ENCODE measurements at places on chromosomes 5 and 9. TPM values are rescaled to one million over a fixed set of nuclear protein-coding genes. Genes with fewer than 3 reads are reported as not detected.
A peak's percentile ranks its signal among the peaks of the same experiment; 100 is the strongest.

Gene GRM6
- total RNA-seq = not detected

Gene TMEM8B
- total RNA-seq = 2.8 TPM

Gene SLC46A2
- not detected for total RNA-seq

Gene UBTD2
- 9.1 TPM for total RNA-seq

Gene ACOT12
- not detected for total RNA-seq

Gene SDHA
- 146 TPM for total RNA-seq

Gene CAMK2A
- total RNA-seq = not detected

Gene OTULINL
- 27.3 TPM for total RNA-seq

Gene MYMK
- total RNA-seq = not detected

DNA sequence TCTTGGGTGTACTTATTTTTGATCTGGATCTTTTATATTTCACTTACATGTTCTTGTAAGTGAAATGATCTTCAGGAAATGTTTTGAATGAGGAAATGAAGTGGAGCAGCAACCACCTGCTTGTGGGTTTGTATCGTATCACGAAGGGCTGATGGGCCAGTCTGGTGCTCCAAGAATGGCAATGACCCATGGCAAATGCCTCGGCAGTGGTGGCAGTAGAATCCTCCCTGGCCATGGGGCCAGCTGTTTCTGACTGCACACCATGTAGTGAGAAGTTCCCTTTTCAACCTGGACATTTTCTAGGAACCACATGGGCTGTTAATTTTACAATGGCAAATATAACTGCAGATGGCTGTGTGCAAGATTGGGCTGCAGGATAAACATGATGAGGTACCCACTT is 29.9 kb downstream of the MAT2B start:
- no peak for DNase-seq

DNA sequence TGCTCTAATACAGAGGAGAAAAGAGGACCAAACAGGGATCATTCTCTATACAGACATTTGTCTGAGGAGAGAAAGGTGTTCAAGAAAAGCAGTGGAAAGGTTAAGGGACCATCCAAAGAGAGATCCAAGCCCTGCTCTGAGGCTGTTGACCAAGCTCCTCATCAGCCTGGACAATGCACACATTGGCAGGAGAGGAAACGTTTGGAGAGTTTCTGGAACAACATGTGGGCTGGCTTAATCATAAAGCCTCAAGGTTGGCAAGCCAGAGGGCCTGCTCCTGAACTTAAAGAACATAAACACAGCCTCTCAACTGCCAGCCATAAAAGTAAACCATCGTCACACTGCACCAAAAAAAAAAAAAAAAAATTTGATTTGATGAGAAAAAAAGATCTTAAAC is 184.4 kb upstream of the SLC12A2 start:
- DNase-seq = no peak

GRCh38 chr5:180494060-180494509 is at the start of gene CNOT6:
TSS of gene CNOT6 (plus strand) at chr5:180494379. CDS start at chr5:180529277, 34,898 bp downstream.
- DNase-seq = peak; percentile 98

DNA sequence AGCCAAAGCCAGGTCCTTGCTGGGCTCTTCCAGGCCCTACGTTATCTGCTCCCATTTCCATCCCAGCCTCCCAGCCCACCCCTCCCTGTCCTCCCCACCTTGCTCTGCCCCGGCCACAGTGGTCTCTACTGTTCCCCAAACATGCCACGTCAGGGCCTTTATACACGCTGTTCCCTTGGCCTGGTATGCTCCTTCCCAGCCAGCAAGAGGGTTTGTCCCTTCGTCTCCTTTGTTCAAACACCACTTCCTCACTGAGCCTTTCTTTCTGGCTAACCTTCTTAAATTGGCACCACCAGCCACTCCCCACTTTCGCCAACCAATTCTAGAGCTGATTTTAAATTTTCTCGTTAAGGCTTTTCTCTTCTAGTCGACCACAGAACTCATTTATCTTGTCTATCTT is 9.8 kb downstream of the SH2D3C start:
- DNase-seq = no peak

- no peak for DNase-seq
Observed at GRCh38 chr9:126707083-126707482, 93.4 kb downstream of the LMX1B start.

DNA sequence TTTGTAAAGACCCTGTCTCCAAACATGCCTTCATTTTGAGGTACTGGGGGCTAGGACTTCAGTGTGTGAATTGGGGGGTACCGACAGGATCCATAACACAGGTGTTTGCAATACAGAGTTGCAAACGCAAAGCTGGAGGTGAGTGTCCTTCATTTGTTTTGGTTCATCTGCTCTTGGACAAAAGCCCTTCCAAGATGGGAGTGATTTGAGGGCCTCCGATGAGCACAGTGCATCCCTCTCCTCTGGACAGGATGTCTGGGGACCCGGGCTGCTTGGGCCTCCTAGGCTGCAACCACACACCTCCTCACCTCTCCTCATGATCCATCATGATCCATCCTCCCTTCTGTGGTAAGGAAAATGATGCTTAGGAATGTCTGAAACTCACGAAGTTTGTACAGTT is 23.8 kb downstream of the FGD3 start:
- no peak for DNase-seq

- DNase-seq = no peak
Observed at GRCh38 chr5:146179696-146180095, 2.8 kb downstream of the LARS1 start.

- DNase-seq = no peak
Observed at GRCh38 chr9:135769489-135770202, 67.7 kb downstream of the KCNT1 start.

GRCh38 chr9:112377684-112378327 is 2.1 kb upstream of the HSDL2 start:
- no peak for DNase-seq

DNA sequence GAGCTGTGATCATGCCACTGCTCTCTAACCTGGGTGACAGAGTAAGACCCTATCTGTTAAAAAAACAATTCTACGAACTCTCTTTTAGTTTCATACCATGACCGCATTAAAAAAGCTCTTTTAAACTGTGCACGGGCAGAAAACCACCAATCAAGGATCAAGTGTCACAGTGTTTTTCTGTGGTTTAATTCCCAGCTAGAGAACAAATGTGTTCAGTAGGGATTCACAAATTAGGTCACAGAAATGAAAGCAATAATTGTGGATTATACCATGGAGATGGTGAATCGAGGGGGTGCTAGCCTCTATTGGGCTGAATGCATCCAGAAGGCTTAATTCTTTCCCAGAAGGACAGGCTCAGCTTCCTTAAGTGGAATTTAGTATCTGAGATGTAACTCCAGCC is 79.1 kb downstream of the ATG10 start:
- DNase-seq = no peak

DNA sequence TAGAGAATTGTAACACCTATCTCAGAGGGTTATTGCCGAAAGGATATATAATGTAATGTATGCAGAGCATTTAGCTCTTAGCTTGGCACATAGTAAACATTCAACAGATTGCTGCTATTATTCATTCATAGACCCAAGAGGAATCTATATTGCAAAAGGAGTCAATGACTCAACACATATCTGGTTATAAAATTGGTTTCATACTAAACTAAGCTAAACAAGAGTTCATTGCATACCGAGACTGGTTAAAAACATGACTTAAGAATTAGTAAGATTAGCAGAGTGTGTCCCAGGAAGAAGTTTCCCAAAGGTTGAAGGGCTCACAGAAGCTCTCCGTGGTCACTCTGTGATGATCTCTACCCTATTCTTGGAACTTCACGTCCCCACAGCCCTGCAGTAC is 339.6 kb upstream of the CCNH start:
- no peak for DNase-seq

DNA sequence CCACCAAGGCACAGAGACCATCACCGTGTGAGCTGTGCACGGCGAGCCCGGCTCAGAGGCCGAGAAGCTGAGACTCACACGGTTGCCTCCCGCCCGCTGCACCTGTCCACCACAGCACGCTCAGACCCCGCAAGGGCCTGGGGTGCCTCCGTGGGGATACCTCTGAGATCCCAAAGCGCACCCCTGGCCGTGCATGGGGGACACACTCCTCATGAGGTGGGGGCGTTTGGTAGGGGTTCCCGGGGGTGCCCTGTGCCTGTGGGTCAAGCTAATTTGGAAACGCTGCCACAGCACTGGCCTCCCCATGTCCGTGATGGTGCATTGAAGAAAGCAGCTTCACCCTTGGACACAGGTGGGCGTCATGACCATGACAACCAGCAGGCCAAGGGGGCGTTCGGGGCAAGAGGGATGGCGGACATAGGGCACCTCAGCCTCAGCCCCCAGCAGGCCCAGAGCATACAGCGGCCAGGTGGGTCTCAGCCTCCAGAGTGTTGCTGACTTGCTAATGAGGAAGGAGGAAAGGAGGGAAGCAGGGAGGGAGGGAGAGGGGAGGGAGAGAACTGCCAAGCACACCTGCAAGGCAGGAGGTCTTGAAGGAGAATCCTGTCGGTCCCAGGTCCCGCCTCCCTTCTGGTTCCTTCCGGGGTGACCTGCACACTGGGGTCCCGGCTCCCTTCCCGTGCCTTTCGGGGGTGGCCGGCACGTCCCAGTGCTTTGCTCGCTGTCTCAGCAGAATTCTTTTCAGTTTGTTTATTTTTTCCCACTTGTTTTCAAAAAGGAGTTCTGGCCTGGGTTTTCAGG is 34.7 kb downstream of the GLT6D1 start:
- no peak for DNase-seq

DNA sequence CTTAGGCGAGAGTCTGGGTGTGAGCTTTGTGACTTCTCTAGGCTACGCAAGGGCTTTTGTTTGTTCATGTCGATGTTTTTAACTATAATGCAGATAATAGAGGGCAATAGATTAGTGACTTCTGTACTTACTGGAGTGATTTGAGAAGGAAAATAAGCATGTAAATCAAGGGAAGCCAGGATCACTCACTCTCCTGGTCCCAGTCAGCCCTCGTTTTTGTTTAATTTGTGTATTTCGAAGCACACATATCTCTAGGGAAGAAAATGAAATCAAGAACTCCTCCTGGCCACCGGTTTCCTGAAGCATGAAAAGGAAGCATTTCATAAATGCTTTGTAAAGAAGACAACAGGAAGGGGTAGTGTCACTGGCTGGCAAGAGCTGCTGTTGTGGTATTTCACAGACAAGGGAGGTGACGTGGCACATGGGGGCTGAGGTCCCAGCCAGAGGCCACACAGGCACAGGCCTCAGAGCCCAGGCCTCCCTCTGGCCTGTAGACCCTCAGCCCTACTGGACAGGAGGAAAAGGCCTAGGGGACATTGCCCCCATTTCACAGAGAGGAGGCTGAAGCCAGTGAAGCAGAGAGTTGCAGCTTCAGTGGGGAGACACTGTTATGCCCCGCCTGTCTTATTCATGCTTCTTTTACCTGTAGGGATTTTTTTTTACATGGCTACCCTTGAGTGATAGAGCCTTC is 34.1 kb downstream of the IRF1 start:
- peak; percentile 52 for DNase-seq

DNA sequence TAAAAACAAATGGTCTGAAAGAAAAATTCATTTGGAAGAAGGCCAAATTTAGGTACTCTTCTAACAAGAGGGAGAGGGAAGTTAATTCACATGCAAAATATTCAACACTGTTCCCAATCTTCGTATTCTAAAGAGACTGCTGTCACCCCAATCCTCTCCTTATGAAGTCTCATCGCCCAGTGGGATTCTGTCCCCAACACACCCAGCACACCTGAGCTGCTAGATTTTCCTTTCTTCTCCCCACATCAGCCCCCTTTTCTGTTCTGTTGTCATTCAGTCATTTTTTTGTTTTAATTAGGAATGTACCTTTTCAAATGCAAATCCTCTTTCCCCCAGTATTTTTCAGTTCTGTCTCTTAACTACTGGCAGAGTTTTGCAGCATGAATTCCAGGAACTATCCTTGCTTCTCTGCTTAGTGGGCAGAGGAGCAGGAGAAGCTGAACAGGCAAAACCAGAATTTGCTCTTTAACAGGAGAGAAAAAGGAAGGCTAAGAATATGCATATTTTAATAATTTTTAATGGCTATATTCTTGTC is 366.9 kb downstream of the MAN2A1 start:
- no peak for DNase-seq

GRCh38 chr9:83675466-83675865 is 32.3 kb downstream of the UBQLN1 start:
- no peak for DNase-seq

DNA sequence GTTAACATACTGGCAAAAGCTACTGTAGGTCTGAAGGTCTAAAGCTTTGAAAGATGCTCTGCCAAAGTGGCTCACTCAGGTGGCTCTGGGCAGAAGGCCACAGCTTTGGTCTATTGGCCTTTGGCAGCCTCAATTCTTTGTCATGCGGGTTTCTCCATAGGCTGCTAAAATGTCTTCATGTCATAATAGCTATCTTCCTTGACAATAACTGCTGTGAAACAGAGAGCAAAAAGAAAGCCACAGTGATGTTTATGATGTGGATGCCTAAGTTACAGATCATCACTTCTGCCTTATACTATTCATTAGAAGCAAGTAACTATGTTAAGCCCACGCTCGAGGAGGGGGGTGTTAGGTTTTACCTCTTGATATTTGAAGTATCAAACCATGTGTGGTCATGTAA is 906.1 kb upstream of the CDH9 start:
- DNase-seq = no peak

DNA sequence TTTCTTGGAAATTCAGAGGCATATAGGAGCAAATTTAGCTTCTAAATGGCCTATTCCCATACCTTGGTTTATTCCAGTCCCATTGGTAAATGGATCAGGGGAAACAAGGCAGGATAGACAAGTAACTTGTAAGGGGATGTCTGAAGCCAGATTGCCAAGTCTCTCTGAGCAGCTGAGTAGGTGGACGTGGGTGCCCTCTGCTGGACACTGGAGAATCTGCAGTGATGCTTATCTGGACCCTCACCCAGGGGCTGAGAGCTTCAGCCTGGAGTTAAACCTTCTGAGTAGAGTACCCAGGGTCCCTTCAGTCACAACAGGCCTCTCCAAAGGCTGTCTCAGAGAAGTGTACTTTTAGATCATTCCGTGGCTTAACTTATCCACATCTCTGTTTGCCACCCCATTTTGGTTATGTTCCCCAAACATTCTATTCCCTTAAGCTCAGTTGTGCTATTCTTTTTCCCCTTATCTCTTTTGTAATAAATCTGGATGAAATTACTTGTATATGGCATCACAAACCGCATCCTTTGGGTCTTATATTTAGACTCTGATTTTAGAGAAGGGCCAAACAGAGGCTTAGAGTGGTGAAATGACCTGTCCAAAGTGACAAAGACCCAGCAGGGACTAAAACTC is 218.3 kb upstream of the GLRA1 start:
- peak; percentile 43 for DNase-seq

- DNase-seq = no peak
Observed at GRCh38 chr5:3456121-3456681, 139.4 kb upstream of the IRX1 start.

- DNase-seq = no peak
Observed at GRCh38 chr9:107177857-107178256, 105.2 kb upstream of the RAD23B start.

- no peak for DNase-seq
Observed at GRCh38 chr9:137078701-137079400, 1.5 kb downstream of the UAP1L1 start.

GRCh38 chr9:61667559-61668121 is 477.8 kb downstream of the SPATA31A7 start:
- DNase-seq = no peak

GRCh38 chr5:93100976-93101375 is 480.0 kb downstream of the NR2F1-AS1 start:
- no peak for DNase-seq

All from activated naive CD8-positive, alpha-beta T cell treated with anti-CD3 and anti-CD28 coated beads for 36 hours (primary cell).